Regular cardiac myocyte (primary cell): ENCODE measurements at places on chromosomes 3 and 15. TPM values are rescaled to one million over a fixed set of nuclear protein-coding genes. Genes with fewer than 3 reads are reported as not detected.

NPAP1 gene
- total RNA-seq: under 0.01 TPM in 1 of 2 replicates, not detected in the other

ALAS1 gene
- 27.1 and 32.8 TPM in 2 replicates for total RNA-seq

KNSTRN gene
- total RNA-seq: 65.1 and 89.1 TPM in 2 replicates

SLC12A1 gene
- under 0.01 TPM in 1 of 2 replicates, not detected in the other for total RNA-seq

VGLL3 gene
- total RNA-seq: 34.9 and 88.2 TPM in 2 replicates
